ENCODE measurements at places on chromosomes 12 and 14.

- DNase-seq = no peak
Observed at GRCh38 chr12:70964867-70965510, 44.5 kb upstream of the PTPRR start.

DNA sequence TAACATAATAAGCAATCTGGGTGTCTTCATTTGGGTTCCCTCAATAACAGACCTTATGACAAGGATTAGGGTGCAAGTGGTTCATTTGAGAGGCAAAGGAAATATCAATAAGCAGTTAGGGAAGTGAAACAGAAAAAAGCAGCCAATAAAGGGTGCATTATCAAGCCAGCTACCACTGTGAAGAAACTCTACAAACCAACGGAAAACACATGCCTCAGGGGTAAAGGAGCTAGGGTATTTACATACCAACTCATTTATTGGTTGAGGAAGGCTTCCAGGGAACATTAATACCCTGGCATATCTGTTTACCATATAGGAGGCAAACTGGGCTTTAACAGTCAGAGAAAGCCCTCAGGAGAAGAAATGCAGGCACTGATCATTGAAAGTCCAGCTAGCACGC, 22.7 kb upstream of the IFNG-AS1 start:
- no peak for DNase-seq

DNA sequence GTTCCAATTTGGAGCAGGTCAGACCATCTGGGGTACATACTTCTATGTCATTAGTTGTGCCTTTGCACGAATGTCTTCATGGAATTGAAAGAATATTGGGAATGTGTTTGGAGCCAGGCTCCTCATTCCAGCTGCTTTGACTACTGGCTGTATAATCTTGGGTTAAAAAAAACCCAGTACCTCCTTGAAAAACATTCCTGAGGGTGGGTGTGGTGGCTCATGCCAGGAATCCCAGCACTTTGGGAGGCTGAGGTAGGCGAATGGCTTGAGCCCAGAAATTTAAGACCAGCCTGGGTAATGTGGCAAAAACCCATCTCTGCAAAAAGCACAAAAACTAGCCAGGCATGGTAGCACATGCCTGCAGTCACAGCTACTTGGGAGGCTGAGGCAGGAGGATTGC, 125.6 kb downstream of the TTC8 start:
- no peak for DNase-seq

DNA sequence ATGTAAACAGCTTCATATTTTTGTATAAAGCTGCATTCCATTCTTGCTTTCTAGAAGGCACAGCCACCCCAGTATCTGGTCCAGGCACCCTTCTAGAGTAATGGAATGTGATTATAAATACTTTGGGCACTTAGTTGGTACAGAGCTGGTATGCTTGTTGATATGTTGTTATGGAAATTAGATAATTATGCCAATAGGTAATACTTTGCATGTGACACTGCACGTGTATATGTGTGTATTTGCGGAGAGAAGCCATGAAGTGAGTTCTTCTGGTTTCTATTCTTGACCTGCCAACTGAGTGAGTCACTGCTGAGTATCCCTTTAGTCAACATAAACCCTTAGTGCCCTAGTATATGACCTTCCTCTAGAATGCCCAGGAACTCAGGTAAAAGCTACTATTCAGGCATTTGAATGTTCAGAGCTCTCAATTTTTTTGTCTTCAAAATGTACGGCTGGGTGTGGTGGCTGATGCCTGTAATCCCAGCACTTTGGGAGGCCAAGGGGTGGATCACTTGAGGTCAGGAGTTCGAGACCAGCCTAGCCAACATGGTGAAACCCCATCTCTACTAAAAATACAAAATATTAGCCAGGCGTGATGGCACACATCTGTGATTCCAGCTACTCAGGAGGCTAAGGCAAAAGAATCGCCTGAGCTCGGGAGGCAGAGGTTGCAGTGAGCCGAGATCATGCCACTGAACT, 6.2 kb upstream of the TCP11L2 start:
- no peak for DNase-seq

- no peak for DNase-seq
Observed at GRCh38 chr12:113142173-113142885, 6.8 kb upstream of the RASAL1 start.

- no peak for DNase-seq
Observed at GRCh38 chr14:98935921-98936320, 336.1 kb downstream of the BCL11B start.

DNA sequence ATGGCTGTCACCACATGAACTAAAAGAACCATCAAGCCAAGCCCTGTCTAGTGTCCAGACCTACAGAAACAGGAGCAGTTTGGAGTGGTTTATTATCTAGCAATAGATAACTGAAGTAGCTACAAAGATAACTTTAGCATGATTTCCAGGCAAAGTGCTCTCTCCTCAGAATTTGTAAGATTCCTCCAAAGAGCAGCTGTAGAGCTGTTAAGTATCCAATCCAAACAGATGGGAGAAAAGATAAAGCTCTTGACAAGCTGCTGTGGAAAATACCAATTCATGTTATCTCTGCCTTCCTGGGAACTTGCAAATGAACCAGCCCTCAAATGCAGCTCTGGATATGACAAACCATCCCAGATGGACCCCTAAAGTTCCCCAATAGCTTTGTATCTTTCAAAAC, 78.9 kb upstream of the RESF1 start:
- DNase-seq = no peak

GRCh38 chr12:40238266-40238902, 13.6 kb downstream of the LRRK2 start:
- no peak for DNase-seq

DNA sequence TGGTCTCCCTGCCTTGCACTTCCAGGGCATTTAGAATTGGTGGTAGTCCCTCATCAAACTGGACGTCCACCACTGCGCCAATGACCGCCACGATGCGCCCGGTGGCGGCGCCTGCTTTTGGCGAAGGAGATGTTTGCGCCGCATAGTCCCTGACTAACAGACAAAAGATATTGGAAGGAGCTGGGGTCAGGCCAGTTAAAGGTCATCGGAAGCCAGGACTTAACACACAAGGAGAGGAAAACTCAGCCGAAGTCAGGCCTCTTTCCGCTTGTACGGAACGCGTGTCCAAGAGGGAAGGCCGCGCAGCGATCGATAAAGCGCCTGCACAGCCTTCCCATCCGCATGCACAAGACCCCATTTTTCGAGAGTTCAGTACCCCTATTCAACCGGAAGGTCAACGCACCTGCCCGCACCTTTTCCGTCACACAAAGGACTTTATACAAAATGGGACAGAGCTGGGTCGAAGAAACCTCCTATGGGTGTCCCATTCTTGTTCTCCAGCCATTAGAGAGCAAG, 525 bp downstream of the ATP5F1B start:
- no peak for DNase-seq

- DNase-seq = no peak
Observed at GRCh38 chr12:18479256-18479655, 217.9 kb downstream of the PIK3C2G start.

DNA sequence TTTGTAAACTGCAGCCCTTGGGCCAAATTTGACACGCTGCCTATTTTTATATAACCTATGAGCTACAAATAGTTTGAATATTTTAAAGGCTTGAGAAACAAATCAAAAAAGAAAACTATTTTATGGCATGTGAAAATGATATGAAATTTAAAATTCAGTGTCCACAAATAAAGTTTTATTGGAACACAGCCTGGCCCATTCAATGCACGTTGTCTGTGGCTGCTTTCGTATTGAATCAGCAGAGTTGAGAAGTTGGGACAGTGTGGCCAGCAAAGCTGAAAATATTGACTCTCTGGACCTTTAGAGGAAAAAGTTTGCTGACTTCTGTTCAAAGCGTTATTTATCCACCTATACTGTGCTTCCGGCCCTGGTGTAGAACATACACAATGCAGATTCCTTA, 654.2 kb downstream of the MED13L start:
- DNase-seq = no peak

DNA sequence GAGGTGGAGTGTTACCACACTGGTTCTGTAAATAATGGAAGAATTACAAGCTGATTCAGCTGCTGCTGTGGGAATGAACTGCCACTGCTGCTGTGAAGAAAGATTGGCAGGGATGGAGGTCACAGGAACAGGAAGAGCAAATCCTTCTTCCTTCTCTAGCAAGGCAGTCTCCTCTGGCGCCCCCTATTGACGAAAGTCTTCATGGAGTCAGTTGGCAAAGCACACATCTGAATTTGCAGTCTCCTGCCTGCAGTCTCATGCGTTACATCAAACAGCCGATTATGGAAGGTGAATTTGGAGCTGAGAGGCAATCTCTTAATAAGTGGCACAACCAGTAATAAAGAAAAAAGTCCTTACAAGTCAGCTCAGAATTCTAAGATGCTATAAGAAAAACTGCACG, 106.0 kb upstream of the TMTC1 start:
- DNase-seq = no peak

- DNase-seq = no peak
Observed at GRCh38 chr14:95065411-95065810, 91.9 kb downstream of the DICER1 start.

GRCh38 chr12:31018106-31018789, 55.4 kb upstream of the DDX11 start:
- DNase-seq = no peak

DNA sequence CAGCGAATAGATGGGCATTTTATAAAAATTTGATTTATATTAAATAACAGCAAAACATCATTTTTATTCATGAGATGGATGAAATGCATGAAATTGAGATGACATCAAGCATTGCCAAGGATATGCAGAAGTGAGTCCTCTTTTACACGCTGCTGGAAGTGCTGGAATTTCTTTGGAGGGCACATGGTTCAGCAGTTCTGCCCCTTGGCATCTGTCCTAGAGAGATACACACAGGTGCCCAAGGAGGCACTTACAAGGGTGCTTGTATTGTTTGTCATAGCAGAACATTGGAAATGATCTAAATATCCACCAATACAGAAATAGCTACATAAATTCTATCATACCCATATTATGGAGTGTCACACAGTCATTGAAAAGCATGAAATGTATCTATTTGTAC, 441.1 kb upstream of the TMPO start:
- DNase-seq = no peak

DNA sequence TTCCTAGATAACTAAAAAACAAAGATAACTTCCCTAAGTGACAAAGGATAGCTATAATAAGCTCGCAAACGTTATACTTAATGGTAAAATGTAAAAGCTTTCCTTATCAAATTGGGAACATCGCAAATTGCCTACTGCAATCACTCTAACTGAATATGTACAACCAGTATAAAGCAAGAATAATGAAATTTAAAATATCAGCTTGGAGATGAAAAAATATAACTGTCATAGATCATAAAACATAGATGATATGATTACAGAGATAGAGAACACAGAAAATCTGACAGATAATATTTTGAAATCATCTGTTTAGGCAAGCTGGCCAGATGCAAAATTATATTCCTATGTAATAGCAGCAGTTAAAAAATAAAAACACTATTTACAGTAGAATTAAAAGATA, 64.0 kb downstream of the BCAT1 start:
- DNase-seq = no peak

DNA sequence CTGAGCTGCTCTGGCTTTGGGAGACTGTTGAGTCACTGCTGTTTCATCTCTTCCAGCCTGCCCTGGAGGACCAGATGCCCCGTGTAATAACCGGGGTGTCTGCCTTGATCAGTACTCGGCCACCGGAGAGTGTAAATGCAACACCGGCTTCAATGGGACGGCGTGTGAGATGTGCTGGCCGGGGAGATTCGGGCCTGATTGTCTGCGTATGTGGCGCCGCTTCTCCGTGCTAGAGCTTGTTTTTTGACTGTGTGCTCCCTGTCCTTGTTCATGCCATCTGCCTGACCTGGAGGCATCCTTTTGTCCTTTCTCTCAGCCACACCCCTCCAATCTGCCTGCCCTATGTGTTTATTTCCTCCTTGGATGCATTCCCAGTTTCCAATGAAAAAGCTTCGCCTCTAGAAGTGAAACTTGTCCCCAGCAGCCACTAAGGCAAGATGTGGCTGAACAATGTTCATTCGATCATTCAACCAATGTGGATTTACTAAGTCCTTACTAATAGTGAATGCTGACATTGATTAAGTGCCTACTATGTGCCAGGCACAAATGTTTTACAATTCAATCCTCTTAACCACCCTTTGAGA, 98.6 kb downstream of the NT5DC3 start:
- DNase-seq = no peak

- no peak for DNase-seq
Observed at GRCh38 chr12:738712-739111, 13.7 kb upstream of the WNK1 start.

DNA sequence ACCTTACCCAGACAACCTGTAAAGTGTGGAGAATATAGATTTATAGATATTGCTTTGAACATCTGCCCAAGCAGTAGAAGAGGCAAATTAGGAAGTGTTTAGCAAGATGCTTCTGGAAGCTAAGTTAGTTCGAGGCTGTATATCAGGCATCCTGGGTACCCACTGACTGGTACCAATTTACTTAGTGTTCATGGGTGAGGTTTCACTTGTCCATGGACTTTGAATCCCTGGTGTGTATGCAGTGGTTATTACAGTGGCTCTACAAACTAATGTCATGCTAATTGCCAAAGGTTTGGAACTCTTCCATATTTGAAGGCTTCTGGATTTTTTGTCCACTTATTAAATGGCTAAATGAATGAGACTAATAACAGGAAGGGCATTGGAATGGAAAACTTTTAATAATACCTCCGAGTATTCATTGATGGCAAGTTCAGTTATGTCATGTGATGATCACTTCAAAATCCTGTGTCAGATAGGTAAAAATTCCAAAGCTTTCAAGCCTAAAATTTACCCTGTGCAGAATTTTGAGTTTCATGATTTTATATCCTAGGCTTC, at the start of gene OR4E2:
Gene OR4E2, plus strand, starts transcription at position 505 of the 555 bp plus-strand sequence. CDS start 11,248 bp downstream, outside the sequence.
- no peak for DNase-seq

DNA sequence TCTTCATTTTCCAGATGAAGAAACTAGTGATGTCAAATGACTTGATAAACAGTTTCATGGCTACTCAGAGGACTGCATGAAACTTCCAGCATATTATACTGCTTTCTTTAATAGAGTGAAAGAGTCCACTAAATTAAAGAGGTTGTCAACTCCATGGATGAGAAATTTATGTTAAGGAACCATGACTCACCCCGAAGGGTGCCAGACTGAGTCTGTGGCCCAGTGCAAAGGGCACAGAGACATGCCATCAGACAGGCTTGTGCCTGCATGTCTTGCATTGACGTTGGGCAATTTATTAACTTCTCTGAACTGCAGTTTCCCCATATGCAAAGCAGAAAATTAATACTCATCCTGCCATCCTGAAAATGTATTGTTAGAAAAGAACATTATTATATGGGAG, 382.4 kb downstream of the APAF1 start:
- no peak for DNase-seq

- DNase-seq = no peak
Observed at GRCh38 chr14:99513183-99513694, 32.0 kb downstream of the CCNK start.

DNA sequence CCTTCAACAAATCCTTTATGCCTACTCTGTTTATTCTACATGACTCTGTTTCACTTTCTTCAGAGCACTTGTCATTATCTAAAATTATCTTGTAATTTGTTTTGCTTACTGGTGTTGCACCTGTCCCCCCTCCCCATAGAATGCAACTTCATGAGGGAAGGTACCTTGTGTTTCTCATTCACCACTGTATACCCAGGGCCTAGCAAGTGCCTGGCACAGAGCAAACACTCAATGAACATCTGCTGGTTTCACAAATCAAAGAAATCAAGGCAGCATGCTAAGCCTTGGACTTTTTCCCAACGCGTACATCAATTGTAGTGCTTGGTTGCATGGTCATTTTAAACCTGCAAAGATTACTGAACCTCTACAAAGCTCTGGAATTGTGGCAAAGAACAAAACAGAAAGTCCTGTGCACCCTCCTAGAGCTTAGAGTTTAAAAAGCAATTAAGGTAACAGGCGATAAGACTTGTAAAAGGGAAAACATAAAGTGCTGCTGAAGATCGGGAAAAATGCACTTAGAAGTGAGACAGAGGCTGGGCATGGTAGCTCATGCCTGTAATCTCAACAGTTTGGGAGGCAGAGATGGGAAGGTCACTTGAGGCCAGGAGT, 479.1 kb downstream of the MED13L start:
- DNase-seq = no peak
